RWPE1 (cell line): ENCODE measurements at places on chromosomes 2 and 18.

GRCh38 chr18:63126134-63127069 is 193.2 kb downstream of the BCL2 start:
- DNase-seq: no peak

- DNase-seq: no peak
Measured at GRCh38 chr2:163187995-163188655, 349.6 kb upstream of the KCNH7 start.

DNA sequence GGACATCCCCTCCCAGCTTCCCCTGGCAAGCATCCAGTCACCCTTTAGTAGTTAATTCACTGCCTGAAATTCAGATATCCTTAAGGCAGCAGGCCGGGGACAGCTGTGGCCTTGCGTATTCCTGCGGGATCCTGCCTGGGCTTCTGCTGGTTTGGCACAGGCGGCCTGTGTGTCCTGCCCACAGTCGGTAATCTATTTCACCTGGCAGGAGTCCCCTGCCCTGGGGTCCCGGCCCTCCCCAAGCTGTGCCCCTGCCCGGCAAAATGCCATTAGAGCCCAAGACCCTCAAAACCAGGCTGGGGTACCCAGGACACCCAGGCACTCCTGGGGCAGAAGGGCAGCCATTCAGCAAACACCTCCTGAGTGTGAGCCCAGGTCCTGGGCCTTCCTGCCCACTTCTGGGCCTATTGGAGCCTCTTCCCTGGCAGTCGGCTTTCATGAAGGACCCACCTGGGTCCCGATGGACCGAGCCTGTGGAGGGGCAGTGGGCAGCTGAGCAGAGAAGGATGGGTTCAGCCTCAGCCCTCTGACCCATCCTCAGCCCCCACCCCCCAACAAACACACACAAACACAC is 11.6 kb downstream of the CROCC2 start:
- no peak for DNase-seq

DNA sequence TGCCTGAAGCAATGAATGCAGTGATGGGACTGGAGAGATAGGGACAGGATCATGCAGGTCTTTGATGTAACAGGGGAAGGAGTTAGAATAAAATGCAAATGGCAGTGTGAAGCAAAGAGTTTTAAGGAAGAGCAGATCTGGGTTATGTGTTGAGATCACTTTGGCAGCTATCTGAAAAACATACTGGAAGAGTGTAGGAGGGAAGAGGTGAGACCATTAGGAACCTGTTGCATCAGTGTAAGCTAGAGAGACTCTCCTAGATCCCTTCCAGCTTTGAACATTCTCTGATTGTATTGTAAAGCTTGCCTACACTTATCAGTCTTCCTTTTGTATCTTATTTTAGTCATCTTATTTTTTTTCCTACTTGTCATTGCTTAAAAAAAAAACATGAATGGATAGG is 10.5 kb downstream of the ACVR2A start:
- DNase-seq: no peak

DNA sequence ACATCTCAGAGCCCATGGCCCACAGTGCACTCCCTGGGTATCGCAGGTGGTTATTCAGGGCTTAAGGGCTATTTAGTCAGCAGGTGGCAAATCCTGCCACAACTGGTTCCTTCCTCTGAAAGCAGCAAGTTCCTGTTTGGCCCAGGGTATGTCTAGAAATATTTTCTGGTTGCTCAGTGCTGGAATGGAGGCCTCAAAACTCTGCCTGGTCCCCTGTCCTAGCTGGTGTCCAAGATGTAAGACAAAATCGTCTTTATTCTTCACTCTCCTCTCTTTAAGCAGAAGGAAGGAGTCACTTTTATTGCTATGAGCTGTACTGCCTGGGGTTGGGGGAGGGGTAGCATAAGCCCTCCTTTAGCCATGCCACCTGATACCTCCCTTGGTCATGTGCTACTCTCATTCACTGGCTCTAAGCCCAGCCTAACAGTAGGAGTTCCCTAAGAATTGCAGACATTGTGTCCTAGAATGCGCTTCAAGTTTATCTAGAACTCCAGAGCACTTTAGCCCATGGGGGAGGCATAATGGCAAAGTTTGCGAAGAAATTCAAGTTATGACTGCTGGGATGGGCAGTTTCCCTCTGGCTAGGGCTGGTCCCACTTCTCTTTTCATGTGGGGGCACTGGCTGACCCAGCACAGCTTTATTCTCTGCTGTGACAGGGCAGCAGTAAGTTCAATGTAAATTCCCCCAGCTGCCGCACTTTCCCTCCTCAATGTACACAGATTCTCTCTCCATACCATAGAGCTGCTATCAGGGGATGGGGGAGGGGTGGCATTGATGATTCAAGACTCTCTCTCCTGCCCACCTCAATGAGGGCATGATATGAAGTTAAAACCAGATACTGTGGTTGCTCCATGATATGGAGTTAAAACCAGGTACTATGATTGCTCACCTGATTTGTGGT is 27.1 kb upstream of the CWC22 start:
- DNase-seq: no peak

- no peak for DNase-seq
Measured at GRCh38 chr2:14137643-14138042, 494.9 kb upstream of the LRATD1 start.

- DNase-seq: no peak
Measured at GRCh38 chr2:127000937-127001336, 102.2 kb downstream of the TEX51 start.

DNA sequence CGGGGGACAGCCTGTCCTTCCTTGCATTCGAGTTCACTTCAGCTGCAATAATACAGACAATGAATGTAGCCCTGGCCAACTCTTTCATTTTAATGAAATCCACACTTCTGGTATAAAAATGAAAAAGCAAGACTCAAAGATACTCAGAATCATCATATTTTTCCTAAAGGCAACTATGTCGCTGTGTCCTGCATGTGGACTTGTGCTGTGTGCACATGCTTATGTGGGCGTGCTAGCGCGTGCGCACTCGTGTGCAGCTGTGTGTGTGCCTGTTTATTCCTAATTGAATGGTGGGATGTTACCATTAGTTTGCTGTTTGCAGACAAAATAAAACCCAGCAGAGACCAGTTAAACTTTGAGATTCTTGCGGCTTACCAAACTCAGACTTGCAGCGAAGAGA is 49.6 kb downstream of the SMIM21 start:
- DNase-seq: no peak

- no peak for DNase-seq
Measured at GRCh38 chr2:44010266-44010665, 14.5 kb upstream of the LRPPRC start.

GRCh38 chr2:121634354-121635307 is 14.6 kb downstream of the CLASP1 start:
- peak; percentile 81 for DNase-seq

- no peak for DNase-seq
Measured at GRCh38 chr2:181786371-181787228, 104.9 kb upstream of the ITPRID2 start.

GRCh38 chr2:1026141-1026540 is 75.5 kb downstream of the SNTG2 start:
- no peak for DNase-seq

- DNase-seq: no peak
Measured at GRCh38 chr2:170863087-170863486, 46.4 kb downstream of the GAD1 start.

- no peak for DNase-seq
Measured at GRCh38 chr18:31049189-31049588, 6.6 kb upstream of the DSC3 start.

- DNase-seq: no peak
Measured at GRCh38 chr18:48558248-48558647, 19.4 kb downstream of the CTIF start.

- DNase-seq: no peak
Measured at GRCh38 chr18:45218436-45218835, 396.8 kb upstream of the SLC14A2 start.

DNA sequence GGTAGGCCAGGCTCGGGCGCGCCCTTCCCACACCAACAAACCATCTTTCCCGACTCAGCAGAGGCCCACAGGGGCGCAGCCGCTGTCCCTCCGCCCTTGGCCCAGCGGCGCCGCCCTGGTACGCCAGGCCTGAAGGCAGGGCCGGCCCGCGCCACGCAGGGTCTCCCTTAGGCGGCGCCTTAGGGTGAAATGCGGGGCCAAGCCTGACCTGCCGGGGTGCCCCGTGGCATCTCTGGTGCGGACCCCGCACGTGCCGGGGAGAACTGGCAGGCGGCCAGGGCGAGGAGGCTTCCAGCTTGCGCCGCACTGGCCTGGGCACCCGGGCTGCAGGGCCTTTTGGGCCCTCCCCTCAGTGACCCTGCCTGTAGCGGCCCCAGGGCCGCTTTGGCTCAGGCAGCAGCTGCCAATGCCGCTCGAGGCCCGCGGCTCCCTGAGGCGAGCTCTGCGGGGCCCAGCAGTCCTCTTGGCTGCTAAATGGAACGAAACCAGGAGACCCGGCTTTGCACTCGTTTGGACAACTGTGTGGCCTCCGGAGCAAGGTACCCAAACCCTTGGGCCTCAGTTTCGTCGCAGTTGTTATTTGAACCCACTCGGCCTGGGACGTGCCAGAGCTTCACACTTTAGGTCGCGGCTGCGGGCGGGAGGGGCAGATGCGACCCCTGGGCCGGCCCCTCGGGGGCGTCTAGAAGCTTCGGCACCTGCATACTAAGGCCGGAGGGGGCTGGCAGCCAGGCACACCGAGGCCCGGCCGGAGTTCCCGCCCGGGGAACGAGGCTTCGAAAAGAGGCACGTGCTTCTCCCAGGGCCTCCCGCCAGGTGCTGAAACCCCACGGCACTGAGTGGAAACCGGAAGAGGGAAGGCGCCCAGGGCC is 8.5 kb downstream of the OTX1 start:
- no peak for DNase-seq

- DNase-seq: no peak
Measured at GRCh38 chr18:45981821-45982220, 14.7 kb upstream of the EPG5 start.

- no peak for DNase-seq
Measured at GRCh38 chr2:33340280-33340679, 136.2 kb upstream of the RASGRP3 start.

GRCh38 chr2:219243291-219243761 is 1.9 kb downstream of the GLB1L start:
- DNase-seq: no peak

DNA sequence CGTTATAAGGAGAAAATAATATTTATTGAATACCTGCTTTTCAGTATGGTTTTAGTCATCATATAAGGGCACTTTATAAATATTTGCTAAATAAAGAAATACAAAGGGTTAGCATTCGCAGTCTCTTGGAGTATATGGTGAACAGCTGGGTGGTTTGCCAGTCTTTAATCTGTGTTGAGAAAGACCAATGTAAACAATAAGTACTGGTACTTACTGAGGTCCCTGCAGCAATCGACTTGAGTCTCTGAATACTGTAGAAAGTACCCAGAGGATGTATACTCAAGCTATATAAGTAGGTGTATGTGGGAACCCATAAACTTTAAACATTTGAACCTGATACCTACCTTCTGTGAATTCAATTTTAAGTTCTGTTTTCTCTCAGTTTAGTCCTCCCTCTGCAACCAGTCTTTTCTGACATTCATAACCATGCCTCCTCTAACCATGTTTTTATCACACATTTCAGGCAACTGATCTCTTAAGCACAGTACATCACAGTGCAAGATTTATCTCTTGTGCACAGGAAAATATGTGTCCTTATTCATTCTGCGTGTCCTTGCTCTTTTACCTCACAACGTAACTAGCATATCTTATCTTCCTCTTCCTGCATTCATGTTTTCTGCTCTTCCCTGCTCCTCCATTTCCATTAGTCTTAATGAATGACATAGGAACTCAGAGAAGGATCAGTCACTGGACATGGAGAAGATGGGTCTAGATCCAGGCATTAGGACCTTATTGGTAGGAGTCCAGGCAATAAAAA is 21.7 kb downstream of the C18orf63 start:
- no peak for DNase-seq

DNA sequence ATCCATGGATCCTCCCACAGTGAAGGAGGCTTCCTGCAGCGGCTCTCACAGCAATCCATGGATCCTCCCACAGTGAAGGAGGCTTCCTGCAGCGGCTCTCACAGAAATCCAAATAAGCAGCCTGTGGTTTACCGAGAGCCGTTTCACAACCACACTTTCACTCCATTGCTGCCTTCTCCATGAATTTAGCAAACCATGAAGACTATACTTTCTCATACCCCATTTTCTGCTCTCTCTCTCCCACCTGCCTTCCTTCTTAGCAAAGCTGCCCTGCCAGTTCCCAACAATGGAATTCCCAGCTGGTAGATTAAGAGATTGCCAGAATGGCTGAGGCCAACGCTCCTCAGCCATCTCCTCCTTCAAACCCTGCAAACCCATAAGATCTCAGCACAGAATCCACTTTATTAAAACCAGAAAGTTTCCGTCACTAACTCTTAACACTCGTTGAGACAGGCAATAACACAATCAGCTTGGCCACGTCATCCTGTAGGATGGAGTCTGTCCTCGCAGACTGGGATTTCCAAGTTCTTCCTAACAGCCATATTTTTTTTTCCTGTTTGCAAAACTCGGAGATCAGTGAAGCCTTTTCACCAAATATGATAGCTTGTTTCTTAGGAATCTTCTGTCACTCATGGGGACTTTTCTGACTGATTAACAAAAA is 162.2 kb downstream of the PXDN start:
- no peak for DNase-seq

GRCh38 chr2:191165176-191165643 is 14.4 kb upstream of the STAT4 start:
- DNase-seq: peak; percentile 52

DNA sequence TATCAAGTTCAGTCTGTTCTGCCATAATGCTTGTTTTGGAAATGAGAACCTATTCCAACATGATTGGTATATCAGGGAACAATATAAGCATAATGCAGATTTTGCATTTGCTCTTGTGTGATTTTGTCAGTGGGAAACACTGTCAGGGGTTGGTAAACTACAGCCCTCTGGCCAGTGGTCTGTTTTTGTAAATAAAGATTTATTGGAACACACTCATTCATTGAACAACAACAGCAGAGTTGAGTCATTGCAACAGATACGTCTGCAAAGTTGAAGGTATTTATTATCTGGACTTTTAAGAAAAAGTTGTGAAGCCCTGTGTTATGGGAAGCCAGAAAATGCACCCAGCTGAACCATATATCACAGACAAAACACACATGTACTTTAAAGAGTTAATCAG is 83.1 kb downstream of the MCFD2 start:
- no peak for DNase-seq

GRCh38 chr2:19321946-19322345 is 36.5 kb downstream of the OSR1 start:
- no peak for DNase-seq

DNA sequence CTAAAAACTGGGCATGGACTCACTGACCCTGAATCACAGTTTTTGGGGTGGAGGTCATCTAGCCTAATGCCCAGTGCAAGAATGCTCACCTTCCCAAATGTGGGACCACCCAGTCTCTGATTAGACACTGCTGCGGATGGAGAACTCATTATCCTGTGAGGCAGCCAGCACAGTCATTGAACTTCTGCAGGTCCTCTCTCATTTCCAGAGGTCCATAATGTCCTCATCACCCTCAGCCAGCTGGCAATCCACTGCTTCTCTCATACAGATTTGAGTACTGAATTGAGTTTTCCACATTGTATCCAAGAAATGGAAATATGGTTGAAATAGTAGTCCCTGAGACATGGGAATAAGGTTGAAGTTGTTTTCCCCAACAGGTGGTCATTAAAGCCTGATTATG is 5.0 kb upstream of the MYO5B start:
- no peak for DNase-seq

GRCh38 chr18:43161528-43161927 is 46.0 kb upstream of the RIT2 start:
- no peak for DNase-seq
